Left lung (tissue), 14 donors: ENCODE measurements at places on chromosomes 11 and 22. TPM values are rescaled to one million over a fixed set of nuclear protein-coding genes. Genes with fewer than 3 reads are reported as not detected.

GRCh38 chr11:44855493-44855849 is 95.2 kb downstream of the TP53I11 start:
- H3K36me3 ChIP-seq, result no peaks in the 10 kb centered on the region
- H3K4me1 ChIP-seq, result no peaks in the 10 kb centered on the region
- peaks cover 5% of the 10 kb centered on the region for H3K27me3 ChIP-seq
- H3K27ac ChIP-seq, result no peak overlapping the region

- no peak overlapping the region for H3K27ac ChIP-seq
- H3K4me1 ChIP-seq, result peaks cover 19% of the 10 kb centered on the region
- H3K27me3 ChIP-seq, result no peaks in the 10 kb centered on the region
- DNase-seq, result no peak
- no peak overlapping the region for H3K4me3 ChIP-seq
- H3K36me3 ChIP-seq, result no peaks in the 10 kb centered on the region
Observed at GRCh38 chr22:28914201-28914600, 30.8 kb downstream of the ZNRF3 start.

DNA sequence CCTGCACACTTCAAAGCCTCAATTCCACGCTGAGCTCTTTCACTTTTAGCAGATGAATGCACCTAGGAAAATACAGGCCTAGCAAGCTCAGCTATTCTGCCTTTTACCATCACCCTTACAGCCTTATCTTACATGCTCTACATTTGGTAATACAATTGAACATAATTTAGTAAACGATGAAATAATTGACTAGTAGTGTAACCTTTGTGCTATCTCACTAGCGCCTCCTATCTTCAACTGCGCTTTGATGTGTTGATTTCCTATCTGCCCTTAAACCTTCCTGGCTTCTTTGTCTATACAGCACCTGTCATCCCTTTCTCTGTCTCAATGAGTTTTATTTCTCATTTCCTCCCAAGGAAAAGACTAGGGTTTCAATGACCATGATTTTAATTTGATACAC is 149.7 kb downstream of the LRRC4C start:
- no peaks in the 10 kb centered on the region for H3K27me3 ChIP-seq
- no peak for DNase-seq
- H3K36me3 ChIP-seq, result no peaks in the 10 kb centered on the region

DNA sequence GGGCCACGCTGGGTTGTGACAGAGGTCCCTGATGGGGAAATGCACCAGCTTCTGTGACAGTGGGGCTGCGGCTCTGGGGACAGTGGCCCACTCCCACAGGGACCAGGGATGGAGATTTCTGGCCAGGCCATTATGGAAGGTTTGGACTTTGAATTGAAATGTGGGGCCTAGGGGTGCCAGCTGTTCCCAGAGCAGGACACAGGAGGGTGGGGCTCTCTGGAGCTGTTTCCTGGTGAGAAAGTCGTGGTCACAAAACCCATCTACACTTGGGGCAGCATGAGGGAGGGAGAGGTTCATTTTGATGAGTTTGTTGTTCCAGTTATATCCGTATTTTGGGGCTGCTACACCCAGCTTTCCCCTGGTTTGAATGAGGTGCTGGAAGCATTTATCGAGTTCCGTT is 52.2 kb downstream of the LRP5 start:
- peaks cover 17% of the 10 kb centered on the region for H3K36me3 ChIP-seq
- H3K27me3 ChIP-seq, result no peaks in the 10 kb centered on the region
- H3K4me1 ChIP-seq, result no peaks in the 10 kb centered on the region
- no peak for DNase-seq
- no peak overlapping the region for H3K4me3 ChIP-seq
- H3K27ac ChIP-seq, result no peak overlapping the region

- no peaks in the 10 kb centered on the region for H3K36me3 ChIP-seq
- H3K4me1 ChIP-seq, result no peaks in the 10 kb centered on the region
- no peak overlapping the region for H3K27ac ChIP-seq
- no peak overlapping the region for H3K4me3 ChIP-seq
Observed at GRCh38 chr11:109364851-109365250, 57.1 kb upstream of the C11orf87 start.

GRCh38 chr11:63586451-63587166 is 23.4 kb upstream of the PLAAT2 start:
- no peak overlapping the region for H3K4me3 ChIP-seq
- no peaks in the 10 kb centered on the region for H3K27me3 ChIP-seq
- no peaks in the 10 kb centered on the region for H3K4me1 ChIP-seq
- H3K36me3 ChIP-seq, result peaks cover 84% of the 10 kb centered on the region
- no peak for DNase-seq

GRCh38 chr22:33209930-33210784 is 152.0 kb upstream of the SYN3 start:
- no peaks in the 10 kb centered on the region for H3K36me3 ChIP-seq
- H3K4me1 ChIP-seq, result no peaks in the 10 kb centered on the region
- no peak overlapping the region for H3K27ac ChIP-seq
- DNase-seq, result no peak
- H3K4me3 ChIP-seq, result no peak overlapping the region

- no peak for DNase-seq
- H3K36me3 ChIP-seq, result no peaks in the 10 kb centered on the region
- H3K4me3 ChIP-seq, result no peak overlapping the region
- H3K27ac ChIP-seq, result no peak overlapping the region
- H3K27me3 ChIP-seq, result peaks cover 4% of the 10 kb centered on the region
Observed at GRCh38 chr11:60711276-60711675, 11.9 kb downstream of the MS4A8 start.

GRCh38 chr22:22229683-22230420 is 14.7 kb upstream of the VPREB1 start:
- DNase-seq, result no peak
- H3K27ac ChIP-seq, result no peak overlapping the region
- H3K27me3 ChIP-seq, result no peaks in the 10 kb centered on the region
- H3K4me1 ChIP-seq, result no peaks in the 10 kb centered on the region
- H3K36me3 ChIP-seq, result no peaks in the 10 kb centered on the region

- no peaks in the 10 kb centered on the region for H3K4me1 ChIP-seq
- no peak overlapping the region for H3K27ac ChIP-seq
- DNase-seq, result no peak
- H3K36me3 ChIP-seq, result no peaks in the 10 kb centered on the region
- H3K4me3 ChIP-seq, result no peak overlapping the region
- H3K27me3 ChIP-seq, result no peaks in the 10 kb centered on the region
Observed at GRCh38 chr11:17300372-17300771, 23.8 kb downstream of the NUCB2 start.

GRCh38 chr11:14073849-14074476 is 111.4 kb downstream of the SPON1 start:
- no peak for DNase-seq
- no peaks in the 10 kb centered on the region for H3K27me3 ChIP-seq
- no peaks in the 10 kb centered on the region for H3K36me3 ChIP-seq
- no peaks in the 10 kb centered on the region for H3K4me1 ChIP-seq
- H3K27ac ChIP-seq, result no peak overlapping the region
- H3K4me3 ChIP-seq, result no peak overlapping the region

DNA sequence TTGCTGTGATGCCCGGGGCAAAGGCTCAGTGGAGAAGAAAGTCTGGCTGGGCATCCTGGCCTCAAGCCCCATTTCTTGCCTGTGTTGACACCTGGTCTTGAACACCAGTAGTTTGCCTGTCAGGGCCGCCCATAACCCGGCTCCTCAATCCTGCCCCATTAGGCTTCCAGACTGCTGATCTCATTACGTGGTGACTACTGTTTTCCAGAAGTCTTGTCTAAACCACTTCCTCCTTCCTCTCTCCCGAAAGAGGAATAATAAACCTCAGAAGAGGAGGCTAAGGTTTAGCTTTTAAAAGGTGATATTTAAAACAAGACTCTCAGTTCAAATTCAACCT is 97.7 kb downstream of the CD44 start:
- H3K27me3 ChIP-seq, result no peaks in the 10 kb centered on the region
- H3K36me3 ChIP-seq, result peaks cover 2% of the 10 kb centered on the region
- no peak overlapping the region for H3K4me3 ChIP-seq
- H3K4me1 ChIP-seq, result peaks cover 46% of the 10 kb centered on the region

- H3K27me3 ChIP-seq, result no peaks in the 10 kb centered on the region
- no peak overlapping the region for H3K4me3 ChIP-seq
- H3K4me1 ChIP-seq, result no peaks in the 10 kb centered on the region
- no peak overlapping the region for H3K27ac ChIP-seq
Observed at GRCh38 chr11:21415606-21416005, 746.2 kb downstream of the NELL1 start.

GRCh38 chr11:882596-882995 is 28.0 kb downstream of the CHID1 start:
- DNase-seq, result no peak
- H3K4me1 ChIP-seq, result no peaks in the 10 kb centered on the region
- H3K27ac ChIP-seq, result no peak overlapping the region

DNA sequence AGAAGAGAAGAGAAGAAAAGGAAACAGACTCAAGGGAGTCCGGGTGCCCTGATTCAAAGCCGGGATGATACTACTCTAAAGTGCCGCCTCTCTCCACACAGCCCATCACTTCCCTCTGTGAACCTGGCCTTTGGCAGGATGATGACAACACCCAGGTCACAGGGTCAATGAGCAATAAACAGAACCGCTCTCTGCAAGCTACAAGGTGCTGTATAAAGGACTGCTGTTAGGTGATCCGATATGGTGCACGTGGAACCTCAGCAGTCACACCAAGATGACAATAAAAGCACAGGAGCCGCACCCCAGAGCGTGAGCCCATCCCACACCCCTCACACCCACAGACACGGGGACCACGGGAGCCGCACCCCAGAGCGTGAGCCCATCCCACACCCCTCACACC is 10.7 kb downstream of the TTLL1 start:
- H3K4me3 ChIP-seq, result no peak overlapping the region
- no peaks in the 10 kb centered on the region for H3K4me1 ChIP-seq
- H3K36me3 ChIP-seq, result peaks cover 5% of the 10 kb centered on the region
- H3K27me3 ChIP-seq, result no peaks in the 10 kb centered on the region

DNA sequence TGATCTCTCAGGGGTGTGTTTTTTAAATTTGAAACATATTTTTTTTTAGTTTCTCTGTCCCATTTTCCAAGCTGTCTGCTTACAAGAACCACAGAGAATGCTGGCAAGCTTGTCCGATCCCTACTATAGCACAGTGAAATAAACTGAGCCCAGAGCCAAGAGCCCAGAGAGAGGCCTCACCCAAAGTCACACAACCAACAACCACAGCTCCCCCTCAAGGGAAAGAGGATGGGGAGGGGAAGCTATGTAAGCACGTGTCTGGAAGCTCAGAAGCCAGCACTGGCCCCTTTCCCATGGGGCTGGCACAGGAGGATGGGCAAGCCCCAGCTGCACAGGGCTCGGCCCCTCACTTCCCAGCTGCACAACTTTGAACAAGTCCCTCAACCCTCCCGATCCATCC is 3.2 kb upstream of the SART1 start:
- no peak for DNase-seq
- no peaks in the 10 kb centered on the region for H3K27me3 ChIP-seq
- no peak overlapping the region for H3K4me3 ChIP-seq

DNA sequence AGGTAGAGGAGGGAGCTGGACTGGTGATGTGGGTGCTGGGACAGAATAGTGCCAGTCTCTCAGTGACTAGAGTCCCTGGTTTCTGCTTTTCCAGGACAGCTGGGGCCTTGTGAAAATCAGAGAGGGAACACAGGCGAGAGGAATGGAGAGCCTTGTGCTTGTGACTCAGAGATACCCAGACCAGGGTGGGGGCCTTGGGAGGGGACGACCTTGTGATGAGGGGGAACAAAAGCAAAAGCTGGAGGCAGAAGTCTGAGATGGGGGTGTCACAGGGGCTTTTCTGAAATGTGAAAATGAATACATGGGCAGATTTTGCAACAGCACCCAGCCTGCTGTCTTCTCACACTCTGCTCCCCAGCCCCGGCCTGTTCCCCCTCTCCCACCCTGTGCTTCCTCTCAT is 3.4 kb upstream of the NR1H3 start:
- H3K4me1 ChIP-seq, result peaks cover 63% of the 10 kb centered on the region
- no peaks in the 10 kb centered on the region for H3K36me3 ChIP-seq
- H3K4me3 ChIP-seq, result no peak overlapping the region
- H3K27ac ChIP-seq, result peak overlapping the region; percentile 69

- peak; percentile 75 for DNase-seq
- no peak overlapping the region for H3K27ac ChIP-seq
- H3K36me3 ChIP-seq, result no peaks in the 10 kb centered on the region
- no peak overlapping the region for H3K4me3 ChIP-seq
- peaks cover 7% of the 10 kb centered on the region for H3K4me1 ChIP-seq
Observed at GRCh38 chr22:44080936-44081861, 57.1 kb downstream of the PARVB start.

DNA sequence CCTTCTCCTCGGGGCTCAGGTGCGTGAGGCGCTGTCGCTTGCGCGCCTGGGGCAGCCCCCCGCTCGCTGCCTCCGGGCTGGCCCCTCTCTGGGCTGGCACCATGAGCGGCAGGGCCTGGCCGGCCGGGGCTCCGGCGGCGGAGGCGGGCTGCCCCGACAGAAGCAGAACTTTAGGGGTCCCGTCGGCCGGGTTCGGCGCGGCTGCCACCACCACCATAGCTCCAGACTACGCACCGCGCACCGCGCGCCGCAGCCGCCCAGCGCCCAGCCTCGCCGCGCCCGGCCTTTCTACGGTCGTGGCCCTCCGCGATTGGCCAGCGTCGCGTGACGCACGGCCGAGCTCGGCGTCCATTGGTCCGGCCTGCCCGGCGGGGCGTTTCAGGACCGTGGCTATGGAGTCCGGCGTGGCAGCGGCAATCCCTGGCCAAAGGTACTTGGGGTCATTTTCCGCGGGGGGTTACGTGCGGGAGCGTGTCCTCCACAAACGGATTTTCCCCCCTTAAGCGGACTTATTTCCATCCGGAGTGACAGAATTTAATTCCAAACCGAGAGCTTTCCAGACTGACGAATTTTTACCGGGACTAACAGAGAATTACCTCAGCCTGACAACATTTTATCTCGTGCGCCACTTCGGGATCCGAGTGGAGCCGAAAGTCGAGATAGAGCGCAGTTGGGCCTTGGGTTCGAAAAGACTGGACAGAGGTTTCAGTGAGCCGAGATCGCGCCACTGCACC is at the start of gene XBP1:
TSS of gene XBP1 (minus strand) at position 262 of the 734 bp plus-strand sequence.
- H3K36me3 ChIP-seq, result no peaks in the 10 kb centered on the region
- H3K27me3 ChIP-seq, result no peaks in the 10 kb centered on the region
- H3K27ac ChIP-seq, result peak within 1 kb of the TSS; percentile 99

DNA sequence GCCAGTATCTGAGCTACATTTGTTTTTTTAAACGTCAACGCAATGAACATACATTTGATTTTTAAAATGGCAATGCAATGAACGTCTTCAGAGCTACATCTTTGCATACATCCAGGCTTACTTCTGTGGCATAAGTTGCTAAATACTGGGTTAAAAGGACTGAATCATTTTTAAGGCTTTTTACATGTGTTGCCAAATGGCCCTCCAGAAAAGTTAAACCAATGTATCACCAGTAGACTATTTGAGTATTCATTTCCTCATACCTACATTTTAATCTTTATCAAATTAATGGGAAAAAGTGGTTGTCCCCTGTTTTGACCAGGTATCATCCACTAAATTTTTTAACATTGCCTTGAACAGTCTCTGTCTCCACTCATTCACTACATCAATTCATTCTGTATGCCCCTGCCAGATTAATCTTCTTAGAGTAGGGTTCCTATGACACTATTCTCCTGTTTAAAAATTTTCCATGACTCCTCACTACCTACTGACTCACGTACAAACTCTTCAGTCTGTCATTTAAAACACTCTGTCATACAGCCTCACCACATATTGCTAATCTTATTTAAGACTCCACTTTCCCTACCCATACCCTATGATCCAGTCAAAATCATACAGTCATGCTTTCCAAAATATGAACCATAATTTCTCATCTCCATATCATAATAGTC is 12.4 kb upstream of the PRRG4 start:
- H3K27ac ChIP-seq, result no peak overlapping the region
- H3K4me1 ChIP-seq, result peaks cover 9% of the 10 kb centered on the region
- no peak overlapping the region for H3K4me3 ChIP-seq
- no peaks in the 10 kb centered on the region for H3K27me3 ChIP-seq

Gene SGSM1
- total RNA-seq, result 2.8 TPM

Gene UPB1
- 0.50 TPM for total RNA-seq

Gene TBX10
- total RNA-seq, result not detected
